SW 1271 (cell line): ENCODE measurements at places on chromosomes 2 and 18.

GRCh38 chr2:178589335-178589734, 109.1 kb downstream of the PLEKHA3 start:
- DNase-seq, result no peak

- DNase-seq, result no peak
Observed at GRCh38 chr2:40321016-40321623, 130.8 kb downstream of the SLC8A1 start.

DNA sequence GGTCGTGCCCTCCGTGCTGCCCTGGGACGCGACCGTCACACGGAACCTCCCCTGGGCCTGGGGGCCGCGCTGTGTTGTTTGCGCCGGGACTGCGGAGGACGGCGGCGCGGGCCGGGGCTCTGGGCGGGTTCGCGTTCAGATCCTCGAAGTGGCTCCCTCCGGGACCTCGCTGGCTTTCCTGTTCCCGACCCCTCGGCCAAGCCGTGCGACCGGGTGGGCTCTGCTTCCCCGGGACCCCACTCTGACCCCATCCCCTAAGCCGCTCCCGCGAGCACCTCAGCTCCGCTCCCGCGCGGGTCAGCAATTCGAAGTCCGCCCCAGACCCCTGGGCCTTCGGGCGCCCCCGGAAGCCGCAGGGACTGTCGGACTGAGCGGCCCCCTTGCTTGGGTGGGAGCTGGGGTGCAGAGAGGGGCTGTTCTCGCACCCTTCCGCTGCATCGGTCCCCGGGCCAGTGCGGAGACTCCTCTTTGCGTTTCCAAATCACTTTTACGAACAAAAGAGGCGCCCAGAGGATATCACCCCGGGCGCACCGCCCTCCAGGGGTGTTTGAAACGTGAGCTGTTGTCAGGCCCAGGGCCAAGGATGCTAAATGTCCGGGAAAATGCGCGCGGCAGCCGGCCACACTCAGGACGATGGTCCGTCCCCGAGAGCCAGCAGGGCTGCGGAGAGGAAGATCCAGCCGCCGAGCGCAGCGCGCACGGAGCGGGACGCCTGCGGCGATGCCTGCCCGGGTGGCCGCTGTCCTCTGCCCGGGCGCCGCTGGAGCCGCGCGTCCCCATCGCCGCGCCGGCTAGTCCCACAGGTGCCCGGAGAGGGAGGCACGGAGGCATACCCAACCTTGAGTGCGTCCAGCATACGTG, 73.5 kb downstream of the ZCCHC2 start:
- DNase-seq, result no peak

- DNase-seq, result no peak
Observed at GRCh38 chr2:8623576-8623957, 58.3 kb upstream of the ID2 start.

GRCh38 chr2:204503869-204504268, 41.4 kb upstream of the PARD3B start:
- DNase-seq, result no peak

GRCh38 chr2:129732630-129733026, 246.8 kb upstream of the RAB6C start:
- no peak for DNase-seq

DNA sequence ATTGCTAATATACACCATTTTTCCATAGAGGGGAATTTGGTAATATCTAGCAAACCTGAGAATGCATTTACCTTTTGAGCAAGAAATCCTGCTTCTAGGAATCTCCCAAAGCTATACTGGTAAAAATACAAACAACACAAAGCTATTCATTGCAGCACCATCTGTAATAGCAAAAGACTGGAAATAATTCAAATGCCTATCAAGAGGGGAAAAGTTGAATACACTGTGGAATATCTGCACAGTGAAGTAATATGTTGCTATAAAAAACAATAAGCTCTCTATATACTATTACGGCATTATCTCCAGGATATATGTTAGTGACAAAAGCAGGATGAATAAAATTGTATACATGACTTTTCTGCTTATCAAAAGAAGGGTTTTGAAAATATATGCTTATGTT, 112.3 kb upstream of the CHAC2 start:
- no peak for DNase-seq

DNA sequence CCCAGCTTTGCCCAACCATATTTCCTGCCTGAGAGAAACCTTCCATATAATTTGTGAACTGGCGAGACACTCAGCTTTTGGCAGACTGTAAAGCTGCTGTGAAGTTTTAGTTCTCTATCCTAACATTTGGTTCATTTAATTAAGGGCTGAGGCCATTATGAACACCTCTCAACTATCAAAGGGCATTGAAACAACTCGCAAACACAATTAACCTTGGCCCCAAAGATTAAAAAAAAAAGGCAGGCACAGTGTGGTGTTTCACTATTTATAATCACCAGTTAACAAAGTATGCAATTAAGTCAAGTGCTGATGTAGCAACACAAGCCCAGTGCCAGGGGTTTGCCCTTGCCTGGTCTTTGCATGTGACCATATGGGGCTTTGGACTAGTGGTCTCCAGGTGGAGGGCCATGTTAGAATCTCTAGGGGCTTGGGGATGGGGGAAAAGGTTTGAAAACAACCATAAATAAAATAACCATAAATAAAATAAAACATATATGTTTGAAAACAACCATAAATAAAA, 297.6 kb upstream of the SKOR2 start:
- no peak for DNase-seq

- no peak for DNase-seq
Observed at GRCh38 chr2:224875841-224876240, 159.7 kb upstream of the CCDC195 start.

- no peak for DNase-seq
Observed at GRCh38 chr2:126881591-126881990, 17.1 kb upstream of the TEX51 start.

GRCh38 chr2:212027681-212028628, 510.6 kb downstream of the ERBB4 start:
- DNase-seq, result no peak

DNA sequence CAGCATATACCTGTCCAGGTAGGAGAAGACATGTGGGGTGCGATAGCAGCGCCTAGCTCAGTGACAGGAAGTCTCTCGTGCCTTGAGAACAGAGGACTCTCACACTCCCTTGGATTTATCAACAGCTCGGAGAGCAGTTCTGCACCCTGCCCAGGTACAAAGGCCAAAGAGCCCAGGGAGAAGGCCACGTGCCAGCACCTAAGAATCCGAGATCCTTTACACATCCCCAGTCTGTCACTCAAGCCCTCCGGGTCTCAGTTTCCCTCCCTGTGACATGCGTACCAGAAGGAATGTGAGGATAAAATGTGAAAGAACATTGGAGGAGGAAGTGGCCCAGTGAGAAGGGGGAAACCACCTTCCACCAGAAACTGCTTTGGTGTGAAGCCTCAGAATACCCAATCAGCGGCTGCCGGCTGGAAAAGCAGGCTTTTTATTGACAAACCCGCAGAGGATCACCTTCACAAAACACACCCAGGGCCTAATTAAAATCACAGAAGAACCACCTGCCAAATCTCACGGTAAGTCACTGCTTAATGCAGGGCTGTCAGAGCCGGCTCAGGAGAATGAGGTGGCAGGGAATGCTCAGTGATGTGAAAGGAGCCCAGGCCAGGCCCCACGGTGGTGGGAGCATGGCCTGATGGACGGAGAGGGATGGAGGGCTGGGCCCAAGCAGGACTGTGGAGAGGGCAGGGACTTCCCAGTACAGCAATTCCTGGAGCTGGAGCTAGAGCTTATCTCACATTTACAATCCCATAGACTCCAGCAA, 66.3 kb downstream of the MYO5B start:
- DNase-seq, result no peak

DNA sequence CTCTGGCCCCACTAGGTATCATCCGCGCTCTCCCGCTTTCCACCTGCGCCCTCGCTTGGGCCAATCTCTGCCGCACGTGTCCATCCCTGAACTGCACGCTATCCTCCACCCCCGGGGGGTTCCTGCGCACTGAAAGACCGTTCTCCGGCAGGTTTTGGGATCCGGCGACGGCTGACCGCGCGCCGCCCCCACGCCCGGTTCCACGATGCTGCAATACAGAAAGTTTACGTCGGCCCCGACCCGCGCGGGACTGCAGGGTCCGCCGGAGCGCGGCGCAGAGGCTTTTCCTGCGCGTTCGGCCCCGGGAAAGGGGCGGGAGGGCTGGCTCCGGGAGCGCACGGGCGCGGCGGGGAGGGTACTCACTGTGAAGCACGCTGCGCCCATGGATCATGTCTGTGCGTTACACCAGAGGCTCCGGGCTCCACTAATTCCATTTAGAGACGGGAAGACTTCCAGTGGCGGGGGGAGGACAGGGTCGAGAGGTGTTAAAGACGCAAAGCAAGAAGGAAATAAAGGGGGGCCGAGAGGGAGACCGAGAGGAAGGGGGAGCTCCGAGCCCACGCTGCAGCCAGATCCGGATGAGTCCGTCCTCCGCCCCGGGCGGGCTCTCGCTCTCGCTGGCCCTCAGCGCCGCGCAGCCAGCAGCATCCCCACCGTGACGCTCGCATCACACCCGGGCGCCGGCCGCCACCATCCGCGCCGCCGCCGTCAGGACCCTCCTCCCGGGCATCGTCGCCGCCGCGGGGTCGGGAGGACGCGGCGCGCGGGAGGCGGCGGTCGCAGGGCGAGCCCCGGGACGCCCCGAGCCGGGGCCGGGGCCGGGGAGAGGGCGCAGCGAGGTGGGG, 664 bp downstream of the NETO1 start:
- peak; percentile 53 for DNase-seq

DNA sequence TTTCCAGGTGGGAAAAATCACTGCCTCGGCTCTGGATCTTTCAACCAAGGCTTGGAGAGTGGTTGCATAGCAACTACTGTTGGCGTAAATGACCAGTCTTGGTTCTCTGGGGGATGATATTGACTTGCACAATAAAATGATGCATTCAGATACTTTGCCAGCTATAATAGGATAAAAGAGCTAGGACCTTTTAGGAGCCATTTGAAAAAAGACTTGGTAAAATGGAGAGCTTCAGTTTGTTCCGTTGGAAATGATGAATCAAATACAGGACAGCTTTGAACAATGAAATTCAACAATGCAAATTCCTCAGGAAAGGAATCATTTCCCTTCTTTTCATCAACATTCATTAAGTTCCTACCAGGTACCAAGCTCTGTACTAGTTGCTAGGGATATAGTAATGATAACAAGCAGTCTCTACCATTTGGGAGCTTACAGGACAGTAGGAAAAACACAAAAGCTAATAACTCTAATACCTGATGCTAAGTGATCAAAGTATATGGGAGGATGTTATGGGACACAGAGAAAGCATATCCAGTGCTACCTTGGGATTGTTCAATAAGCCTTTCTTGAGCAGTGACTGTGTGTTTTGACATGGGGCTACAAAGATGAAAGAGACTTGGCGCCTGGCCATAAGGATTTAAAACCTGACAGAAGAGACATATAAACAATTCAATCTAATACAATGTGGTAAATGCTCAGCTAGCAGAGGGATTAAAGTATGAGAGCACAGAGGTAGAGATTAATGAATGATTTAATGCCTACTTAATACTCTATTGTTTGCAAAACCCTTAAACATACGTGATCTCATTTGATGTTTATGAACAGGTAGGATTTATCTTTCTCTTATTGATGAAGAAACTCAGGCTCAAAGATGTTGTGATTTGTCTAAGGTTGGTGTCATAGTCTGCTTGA, 110.7 kb downstream of the QPCT start:
- no peak for DNase-seq

DNA sequence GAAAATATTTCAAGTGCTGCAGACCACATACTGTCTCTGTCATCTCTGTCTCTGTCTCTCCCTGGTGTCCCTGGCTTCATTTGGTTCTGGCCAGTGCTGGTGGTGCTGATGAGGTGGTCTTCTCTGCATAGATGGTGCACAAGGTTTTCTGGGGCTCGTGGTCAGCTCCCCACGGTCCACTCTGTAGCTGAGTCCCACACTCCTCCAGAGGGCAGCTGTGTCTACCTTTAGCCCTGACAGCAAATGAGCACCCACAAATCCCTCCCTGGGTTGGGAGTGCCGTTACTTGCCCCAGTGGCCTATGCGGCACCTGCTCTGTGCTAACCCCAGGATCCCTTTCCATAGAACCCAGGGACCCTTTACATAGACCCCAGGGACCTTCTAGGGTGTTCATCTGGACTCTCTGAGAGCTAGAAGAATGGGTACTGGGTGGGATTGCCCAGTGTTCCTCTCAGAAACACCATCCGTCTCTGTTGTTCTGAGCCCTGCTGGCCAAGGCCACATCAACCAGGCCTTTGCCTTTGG, 129.3 kb downstream of the CAPN13 start:
- DNase-seq, result no peak

GRCh38 chr18:64097497-64097896, 51.4 kb downstream of the LINC00305 start:
- DNase-seq, result no peak

- no peak for DNase-seq
Observed at GRCh38 chr18:79515331-79515730, 119.6 kb downstream of the NFATC1 start.

GRCh38 chr2:240165034-240165433, 24.6 kb upstream of the OTOS start:
- DNase-seq, result no peak

GRCh38 chr2:113209646-113210171, 35.9 kb downstream of the PSD4 start:
- DNase-seq, result no peak

- DNase-seq, result no peak
Observed at GRCh38 chr18:25568986-25569385, 217.0 kb upstream of the ZNF521 start.

DNA sequence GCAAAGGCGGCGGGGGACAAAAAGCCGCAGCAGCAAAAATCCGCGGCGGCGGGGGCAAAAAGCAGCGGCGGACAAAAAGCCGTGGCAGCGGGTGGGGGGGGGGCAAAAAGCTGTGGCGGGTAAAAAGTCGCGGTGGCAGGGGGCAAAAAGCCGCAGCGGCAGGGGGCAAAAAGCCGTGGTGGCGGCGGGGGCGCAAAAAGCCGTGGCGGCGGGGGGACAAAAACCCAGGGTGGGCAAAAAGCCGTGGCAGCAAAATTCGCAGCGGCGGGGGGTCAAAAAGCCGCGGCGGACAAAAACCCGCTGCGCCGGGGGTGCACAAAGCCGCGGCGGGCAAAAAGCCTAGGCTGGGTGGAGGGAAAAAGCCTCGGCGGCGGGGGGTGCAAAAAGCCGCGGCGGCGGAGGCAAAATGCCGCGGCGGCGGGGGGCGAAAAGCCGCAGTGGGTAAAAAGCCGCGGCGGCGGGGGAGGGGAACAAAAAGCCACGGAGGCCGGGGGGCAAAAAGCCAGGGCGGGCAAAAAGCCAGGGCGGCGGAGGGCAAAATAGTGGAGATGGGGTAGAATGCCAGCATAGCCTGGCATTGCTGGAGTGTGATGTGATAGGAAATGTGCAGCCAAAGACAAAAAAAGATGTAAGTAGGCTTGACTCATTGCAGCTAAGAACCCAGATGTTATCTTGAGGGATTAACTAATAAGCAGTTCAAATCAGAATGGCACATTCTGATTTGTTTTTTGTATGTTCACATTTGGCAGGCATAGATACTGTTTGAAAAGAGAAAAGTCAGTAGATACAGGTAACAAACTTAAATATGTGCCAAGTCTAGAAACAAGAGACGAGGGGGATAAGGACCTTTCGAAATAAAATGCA, 1076.3 kb downstream of the RPIA start:
- no peak for DNase-seq
